Omental fat pad (tissue), 4 donors: ENCODE measurements at places on chromosomes 3 and 15.

- DNase-seq = no peak
These were observed 160.0 kb downstream of the FRMD5 start for GRCh38 chr15:44034933-44035624.

DNA sequence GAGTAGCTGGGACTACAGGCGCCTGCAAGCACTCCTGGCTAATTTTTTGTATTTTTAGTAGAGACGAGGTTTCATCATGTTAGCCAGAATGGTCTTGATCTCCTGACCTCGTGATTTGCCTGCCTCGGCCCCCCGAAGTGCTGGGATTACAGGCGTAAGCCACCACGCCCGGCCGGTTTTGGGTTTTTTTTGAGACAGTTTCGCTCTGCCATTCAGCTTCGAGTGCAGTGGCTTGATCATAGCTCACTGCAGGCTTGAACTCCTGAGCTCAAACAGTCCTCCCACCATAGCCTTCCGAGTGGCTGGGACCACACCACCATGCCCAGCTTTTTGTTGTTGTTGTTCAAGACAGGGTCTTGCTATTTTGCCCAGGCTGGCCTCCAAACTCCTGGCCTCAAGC is 16.0 kb upstream of the SCAP start:
- no peak for DNase-seq

GRCh38 chr3:175564363-175564762 is 705.2 kb downstream of the NAALADL2 start:
- no peak for DNase-seq

DNA sequence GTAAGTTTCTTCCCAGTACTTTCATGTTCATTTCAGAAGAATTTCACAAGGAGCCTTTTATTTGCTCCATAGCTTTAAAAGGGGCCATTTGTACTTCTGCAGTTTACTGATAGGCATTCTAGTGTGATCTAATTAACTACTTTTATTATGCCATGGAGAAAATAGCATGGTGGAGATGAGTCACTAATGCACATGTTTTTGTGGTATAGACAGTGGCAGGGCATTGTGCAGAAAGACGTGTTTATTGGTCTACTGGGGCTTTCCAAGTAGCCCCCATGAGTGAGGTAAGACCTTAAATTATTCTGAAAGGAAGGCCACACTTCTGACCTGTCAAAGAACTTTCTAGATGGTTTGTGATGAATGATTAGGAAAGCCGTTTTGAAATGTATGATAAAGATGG is 810.0 kb upstream of the NR2F2 start:
- no peak for DNase-seq

- no peak for DNase-seq
These were observed 451.9 kb downstream of the FOXP1 start for GRCh38 chr3:71131375-71132314.

DNA sequence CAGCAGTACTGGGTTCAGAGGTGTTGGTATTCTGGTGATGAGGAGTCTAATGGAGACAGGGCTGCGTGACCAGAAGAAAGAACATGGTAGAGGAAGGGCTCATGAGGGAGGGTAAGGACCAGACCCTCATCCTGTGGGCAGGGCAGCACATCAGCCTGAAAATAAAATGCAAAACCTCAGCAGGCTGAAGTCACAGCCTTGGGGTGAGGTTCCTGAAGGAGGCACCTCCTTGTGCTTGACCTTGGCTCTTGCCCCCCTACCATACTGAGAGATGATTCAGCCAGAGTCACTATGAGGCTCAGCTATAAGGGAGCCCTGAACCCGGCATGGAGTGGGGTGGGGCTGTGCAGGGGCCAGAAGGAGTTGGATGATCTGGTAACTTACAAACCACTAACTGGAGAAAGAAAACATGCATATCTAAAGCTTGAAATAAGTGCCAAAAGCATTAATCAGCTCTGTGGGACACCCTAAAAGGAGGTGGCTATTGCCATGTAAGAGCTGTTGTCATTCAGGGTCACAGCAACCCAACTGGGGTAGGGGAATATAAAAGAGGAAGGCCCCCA is 60.2 kb downstream of the CORO2B start:
- no peak for DNase-seq

DNA sequence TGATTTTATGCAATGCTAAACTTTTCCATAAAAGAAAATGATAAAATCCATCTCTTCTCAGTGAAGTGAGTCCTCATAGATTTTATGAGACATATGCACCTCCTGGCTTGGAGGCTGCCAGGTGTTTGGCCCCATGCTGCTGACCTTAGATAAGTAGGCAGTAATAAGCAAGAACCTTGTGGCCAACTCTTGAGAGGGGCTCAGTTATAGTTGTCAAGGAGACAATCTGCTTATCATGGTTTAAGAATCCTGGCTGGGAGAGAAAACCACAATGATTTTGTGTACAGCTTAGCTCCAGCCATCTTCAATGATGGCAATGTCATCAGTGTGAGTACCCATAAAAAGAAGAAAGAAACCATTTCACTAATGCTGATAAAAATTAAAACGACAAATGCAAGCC is 252.1 kb downstream of the CPNE4 start:
- DNase-seq = no peak
